Naive thymus-derived CD8-positive, alpha-beta T cell (primary cell): ENCODE measurements at places on chromosomes 6 and 20. TPM values are rescaled to one million over a fixed set of nuclear protein-coding genes. Genes with fewer than 3 reads are reported as not detected.

DNA sequence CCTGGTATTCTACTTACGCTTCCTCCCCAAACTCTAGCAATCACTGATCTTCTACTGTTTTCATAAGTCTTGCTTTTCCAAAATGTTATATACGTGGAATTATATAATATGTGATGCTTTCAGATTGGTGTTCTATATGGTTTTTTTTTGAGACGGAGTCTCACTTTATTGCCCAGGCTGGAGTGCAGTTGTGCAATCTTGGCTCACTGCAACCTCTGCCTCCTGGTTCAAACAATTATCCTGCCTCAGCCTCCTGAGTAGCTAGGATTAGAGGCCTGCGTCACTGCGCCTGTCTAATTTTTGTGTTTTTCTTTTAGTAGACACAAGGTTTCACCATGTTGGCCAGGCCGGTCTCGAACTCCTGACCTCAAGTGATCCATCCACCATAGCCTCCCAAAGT is 10.9 kb upstream of the FAM83D start:
- peaks cover 61% of the 10 kb centered on the region for H3K36me3 ChIP-seq
- no peak overlapping the region for H3K27ac ChIP-seq
- H3K4me3 ChIP-seq: no peak overlapping the region
- no peak for DNase-seq
- H3K4me1 ChIP-seq: no peaks in the 10 kb centered on the region
- no peaks in the 10 kb centered on the region for H3K27me3 ChIP-seq

- H3K27ac ChIP-seq: peak overlapping the region; percentile 87
- H3K4me3 ChIP-seq: no peak overlapping the region
- H3K36me3 ChIP-seq: peaks cover 69% of the 10 kb centered on the region
- H3K27me3 ChIP-seq: no peaks in the 10 kb centered on the region
- H3K4me1 ChIP-seq: peaks cover 13% of the 10 kb centered on the region
These were observed 26.1 kb upstream of the C20orf204 start for GRCh38 chr20:64009811-64010387.

CST3 gene
- total RNA-seq: 5.3 TPM

DNA sequence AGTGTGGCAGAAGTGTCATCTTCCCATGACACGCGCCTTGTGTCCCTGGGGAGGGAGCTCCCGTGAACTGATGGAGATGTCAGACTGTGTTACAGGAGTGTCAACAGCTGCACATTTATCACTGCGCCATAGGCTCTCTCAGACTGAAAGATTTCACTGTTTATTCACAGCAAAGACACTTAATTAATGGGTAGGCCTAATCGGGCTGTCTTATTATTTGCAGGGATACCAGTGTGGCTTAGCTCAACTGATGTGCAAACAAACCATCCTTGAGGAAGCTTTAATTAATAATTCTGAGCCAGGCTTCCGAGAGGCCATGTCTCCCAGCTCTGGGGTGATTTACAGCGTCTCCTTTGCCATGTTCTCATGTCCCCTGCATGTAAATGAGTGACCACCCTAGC is 771.0 kb downstream of the QKI start:
- H3K27me3 ChIP-seq: peaks cover 8% of the 10 kb centered on the region
- no peak overlapping the region for H3K4me3 ChIP-seq
- H3K27ac ChIP-seq: no peak overlapping the region
- H3K36me3 ChIP-seq: no peaks in the 10 kb centered on the region
- H3K4me1 ChIP-seq: no peaks in the 10 kb centered on the region
- no peak for DNase-seq

EYA2 gene
- total RNA-seq: not detected

SLC35F1 gene
- not detected for total RNA-seq
